ENCODE measurements at places on chromosomes 3 and 15.

- no peak for DNase-seq
Measured at GRCh38 chr15:39361497-39361896, 219.4 kb upstream of the THBS1 start.

DNA sequence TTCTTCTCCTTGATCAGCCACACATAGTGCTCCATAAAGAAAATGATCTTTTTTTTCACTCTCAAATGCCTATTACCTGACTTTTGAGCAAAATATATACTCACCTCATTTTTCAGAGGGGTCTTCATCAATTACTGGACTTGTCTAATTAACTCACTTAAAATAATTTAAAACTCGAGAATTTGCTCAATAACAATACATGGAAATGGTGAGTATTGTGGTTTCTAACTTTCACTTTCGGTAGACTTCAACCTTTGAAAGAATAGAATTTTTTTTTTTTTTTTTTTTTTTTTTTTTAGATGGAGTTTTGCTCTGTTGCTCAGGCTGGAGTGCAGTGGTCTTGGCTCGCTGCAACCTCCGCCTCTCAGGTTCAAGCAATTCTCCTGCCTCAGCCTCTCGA, 17.7 kb upstream of the EPHB1 start:
- DNase-seq = no peak

GRCh38 chr15:41905036-41905793, 11.4 kb upstream of the SPTBN5 start:
- DNase-seq = no peak

DNA sequence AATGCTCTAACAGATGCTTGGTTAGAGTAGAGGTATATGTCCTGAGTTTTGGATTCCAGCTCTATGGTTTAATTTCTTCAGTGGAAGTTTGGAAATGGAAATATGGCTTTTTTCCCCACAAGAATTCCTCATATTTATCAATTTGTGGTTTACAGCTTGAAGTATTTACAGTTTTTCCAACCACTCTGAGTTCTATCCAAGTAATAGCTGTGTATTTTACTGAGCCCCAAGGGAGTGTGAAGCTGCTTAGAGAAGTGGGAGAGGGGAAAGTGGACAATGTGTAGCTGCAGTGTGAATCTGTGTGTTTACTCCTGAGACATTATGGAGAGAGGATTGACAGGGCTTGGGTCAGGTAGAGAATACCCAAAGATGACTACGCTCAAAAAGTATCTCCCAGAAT, 54.5 kb downstream of the NEK11 start:
- DNase-seq = no peak

DNA sequence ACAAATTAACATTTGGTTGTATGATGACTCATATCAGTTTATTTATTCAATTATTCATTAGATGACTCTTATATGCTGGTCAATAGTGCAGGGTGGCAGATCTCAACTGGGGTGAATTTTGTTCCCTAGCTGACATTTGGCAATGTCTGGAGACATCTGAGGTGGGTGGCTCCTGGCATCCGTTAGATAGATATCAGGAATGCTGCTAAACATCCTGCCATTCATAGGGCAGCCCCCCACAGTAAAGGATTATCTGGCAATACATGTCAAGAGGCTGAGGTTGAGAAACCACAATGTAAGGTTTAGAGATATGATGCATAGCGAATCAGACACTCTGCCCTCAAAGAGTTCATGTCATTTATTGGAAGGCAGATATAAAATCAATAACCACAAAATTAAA, 719.9 kb downstream of the CADM2 start:
- DNase-seq = no peak

DNA sequence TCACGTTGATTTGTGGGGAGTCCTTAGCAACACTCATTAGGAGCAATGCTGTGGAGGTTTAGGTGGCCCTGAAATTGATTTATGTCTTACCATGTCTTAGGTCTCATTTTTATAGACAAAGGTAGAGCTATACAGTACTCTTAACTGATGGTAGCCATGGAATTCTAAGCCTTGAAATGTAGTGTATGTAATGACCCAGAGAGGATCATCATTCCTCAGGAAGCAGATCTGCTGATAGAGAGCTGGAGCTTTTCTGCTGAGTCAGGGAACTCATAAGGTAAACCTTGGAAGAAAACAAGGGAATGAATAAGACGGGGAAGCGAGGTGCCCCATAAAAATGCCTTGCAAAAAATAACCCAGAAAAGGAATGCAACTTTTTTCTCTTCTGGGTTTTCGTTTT, 34.0 kb upstream of the ZNF639 start:
- no peak for DNase-seq

DNA sequence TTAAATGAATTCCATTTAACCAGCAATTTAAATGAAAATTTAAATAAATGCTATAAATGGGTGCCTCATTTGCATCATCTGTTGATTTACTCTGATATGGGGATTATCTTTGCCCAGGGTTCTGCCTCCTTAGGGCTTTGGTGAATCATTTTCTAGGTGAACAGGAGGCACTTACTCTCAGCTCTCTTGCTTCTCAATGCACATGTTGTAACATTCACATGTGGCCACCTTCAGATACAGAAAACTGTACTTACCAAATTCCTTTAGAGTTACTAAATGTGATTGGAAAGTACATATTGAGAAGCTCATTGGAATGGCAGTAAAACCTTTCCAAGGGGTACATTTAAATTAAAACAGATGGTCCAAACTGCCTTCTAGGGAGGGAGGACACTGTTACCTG, 20.8 kb downstream of the GADL1 start:
- no peak for DNase-seq

GRCh38 chr3:56277236-56277635, 191.0 kb downstream of the ERC2 start:
- DNase-seq = no peak

DNA sequence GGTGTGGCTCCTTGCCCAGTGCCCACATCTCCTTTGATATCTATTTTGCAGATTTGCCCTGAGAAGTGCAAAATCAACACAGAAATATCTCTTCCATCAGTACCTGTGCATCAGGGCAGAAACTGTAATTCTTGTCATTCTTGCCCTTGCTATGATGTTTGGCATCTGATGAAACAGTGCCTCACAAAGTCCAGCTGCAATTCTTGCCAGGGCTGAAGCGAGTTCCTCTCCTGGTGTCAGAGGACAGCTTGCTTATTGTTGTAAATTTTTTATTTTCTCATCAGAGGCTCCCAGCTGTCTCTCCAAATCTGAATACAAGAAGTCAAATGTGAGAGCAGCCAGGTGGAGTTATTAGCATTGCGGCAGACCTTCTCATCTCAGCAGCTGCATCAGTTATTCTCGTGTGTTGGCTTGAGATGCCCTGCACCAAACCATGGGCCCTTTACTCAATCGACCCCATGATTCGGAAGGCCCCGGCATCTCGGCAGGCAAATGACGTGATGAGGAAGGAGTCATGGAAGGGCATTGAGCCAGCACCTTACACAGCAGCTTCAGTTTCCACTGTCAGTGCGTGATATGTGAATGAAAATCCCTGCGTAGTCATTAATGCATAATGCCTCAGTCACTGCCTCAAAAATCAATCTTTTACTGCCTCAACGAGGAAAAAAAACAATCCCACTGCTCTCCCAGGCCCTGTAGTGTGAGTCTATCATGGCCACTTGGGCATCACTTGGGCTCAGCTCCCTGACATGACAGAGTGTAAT, 93.4 kb downstream of the CCNL1 start:
- DNase-seq = no peak
